ENCODE measurements at places on chromosomes 3 and 15. TPM values are rescaled to one million over a fixed set of nuclear protein-coding genes. Genes with fewer than 3 reads are reported as not detected.

Gene HRG
- total RNA-seq = not detected

Gene C3orf22
- total RNA-seq = not detected

Gene GOLGA6A
- total RNA-seq = not detected

Gene MYZAP
- 0.20 TPM for total RNA-seq

Gene ZNF80
- total RNA-seq = 0.71 TPM

GRCh38 chr15:65804252-65804931 lies 12.3 kb upstream of the DENND4A start:
- no peak for DNase-seq

DNA sequence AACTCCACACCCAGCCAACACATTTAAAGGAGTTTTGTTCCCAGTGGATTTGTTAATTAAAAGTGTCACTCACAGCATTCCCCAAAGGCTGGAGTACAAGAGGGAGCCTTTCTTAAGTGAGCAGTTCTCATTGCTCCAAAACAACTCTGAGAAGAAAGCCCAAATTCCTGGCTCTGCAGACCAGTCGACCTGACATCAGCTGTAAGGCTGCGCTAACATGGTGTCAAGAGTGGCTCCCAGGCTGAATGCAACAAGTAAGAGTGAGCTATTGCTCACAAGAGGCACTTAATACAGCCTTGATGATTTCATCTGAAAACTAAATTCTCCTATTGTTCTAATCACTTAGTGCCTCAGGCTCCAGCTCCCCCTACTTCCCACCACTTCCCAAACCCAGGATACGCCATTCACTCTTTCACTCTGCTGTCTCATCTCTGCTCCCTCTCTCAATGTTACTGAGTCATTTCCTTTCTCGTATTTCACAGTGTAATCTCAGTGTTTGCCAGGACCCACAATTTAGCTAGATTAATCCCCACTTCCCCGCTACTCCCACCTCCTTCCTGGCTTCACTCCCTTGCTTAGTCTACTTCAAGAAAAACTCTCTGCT lies 81.8 kb downstream of the WWTR1 start:
- DNase-seq = no peak

- no peak for DNase-seq
These were observed 799 bp upstream of the C2CD4B start for GRCh38 chr15:62165793-62166375.
